Upper lobe of left lung (tissue), 6 donors: ENCODE measurements at places on chromosomes 16 and 17. TPM values are rescaled to one million over a fixed set of nuclear protein-coding genes. Genes with fewer than 3 reads are reported as not detected.

- peak; percentile 95 for DNase-seq
Observed at GRCh38 chr17:50944054-50944901, 78.1 kb upstream of the TOB1 start.

DNA sequence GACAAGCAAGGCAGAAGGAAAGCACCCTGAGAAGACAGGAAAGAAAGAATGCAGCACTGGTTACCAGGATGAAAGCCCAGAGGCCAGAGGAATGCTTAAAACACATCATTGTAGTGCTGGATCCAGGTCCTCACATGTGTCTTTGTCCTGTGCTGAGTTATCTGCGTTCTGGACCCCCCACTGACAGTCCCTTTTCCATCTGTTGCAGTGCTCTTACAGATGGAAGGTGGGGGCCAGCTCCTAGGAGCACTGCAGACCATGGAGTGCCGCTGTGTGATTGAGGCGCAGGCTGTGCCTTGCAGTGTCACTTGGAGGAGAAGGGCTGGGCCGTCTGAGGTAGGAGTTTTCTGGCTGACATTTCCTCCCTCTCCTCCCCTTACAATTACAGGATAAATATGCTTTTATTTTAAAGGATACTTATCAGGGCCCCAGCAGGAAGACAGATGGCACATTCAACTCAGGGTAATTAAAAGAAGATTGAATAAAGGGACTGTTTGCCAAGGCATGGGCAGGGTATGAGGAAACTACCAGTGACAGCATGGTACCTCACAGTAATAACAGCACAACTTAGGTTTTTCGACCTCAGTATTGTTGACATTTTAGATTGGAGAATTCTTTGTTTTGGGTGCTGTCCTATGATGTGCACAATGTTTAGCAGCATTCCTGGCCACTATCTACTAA is 3.0 kb downstream of the EME1 start:
- DNase-seq, result no peak

DNA sequence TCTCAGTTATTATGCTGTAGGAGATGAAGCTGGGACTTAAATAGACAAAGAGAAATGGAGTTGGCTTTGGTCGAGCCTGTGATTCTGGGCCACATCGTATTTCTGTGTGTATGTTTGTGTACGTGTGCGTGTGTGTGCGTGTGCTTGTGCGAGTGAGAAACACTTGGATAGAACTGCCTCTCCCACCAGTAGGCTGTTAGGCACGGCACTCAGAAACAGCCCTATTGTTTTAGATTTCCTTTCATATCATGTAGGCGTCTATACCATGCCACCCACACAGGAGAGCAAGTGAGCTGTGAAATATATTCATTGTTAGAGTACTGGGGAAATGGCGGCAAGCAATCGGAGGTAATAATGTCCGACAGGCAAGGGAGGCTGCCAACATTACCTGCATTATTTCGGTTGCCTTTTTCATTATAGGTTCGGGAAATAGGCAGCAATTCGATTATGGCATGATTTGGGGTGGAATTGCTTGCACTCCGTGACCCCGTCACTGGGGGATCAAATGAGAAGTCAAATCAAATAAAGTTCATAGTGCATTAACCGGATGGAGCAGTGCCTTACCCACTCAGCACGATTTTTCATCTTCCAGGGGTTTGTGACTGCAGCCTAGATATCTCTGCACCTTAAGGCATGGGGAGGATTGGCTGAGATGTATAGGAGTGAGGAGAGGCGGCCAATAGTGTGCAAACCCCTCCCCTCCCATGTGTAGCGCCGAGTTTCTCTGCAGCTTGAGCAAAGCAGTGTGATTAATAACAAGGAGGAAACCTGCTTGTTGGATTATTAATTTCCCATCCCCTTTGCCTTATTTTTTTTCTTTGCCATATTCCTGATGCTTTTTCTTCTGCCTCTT is 89.6 kb downstream of the RBFOX1 start:
- DNase-seq, result no peak

- DNase-seq, result no peak
Observed at GRCh38 chr17:74601944-74602572, 10.0 kb upstream of the CD300LD start.

GRCh38 chr17:8079291-8080207 is 8.0 kb downstream of the ALOX12B start:
- peak; percentile 97 for DNase-seq

DNA sequence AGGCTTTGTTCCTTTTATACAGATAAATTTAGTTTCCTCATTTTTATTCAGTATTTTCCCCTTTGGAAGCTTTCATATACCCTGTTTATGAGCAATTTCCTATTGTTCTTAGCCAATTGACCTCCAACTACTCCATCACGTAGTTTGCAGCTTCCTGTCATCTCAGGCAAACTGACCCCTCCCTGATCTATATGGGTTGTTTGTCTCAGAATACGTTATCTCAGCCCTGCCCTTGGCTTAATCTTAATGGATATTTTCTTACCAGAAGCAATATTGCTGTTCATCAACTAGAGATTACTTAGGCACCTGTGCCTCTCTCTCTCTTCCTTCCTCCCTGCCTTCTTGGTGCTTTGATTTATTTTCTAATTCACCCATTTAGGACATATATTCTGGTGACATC is 81.2 kb downstream of the ZNF18 start:
- DNase-seq, result no peak

DNA sequence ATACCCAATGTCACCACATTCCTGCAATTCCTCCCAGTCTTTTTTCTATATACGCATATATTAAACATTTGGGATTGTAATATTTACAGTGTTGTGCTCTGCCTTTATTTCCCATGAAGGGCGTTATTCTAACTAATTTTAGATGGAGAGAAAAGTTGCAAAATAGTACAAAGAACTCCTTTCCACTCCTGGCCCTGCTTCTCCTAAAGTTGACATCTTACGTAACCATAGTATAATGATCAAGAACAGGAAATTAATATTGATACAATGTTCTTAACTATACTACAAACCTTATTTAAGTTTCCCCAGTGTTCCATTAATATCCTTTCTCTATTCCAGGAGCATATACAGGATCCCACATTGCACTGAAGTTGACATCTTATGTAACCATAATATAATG is 46.3 kb downstream of the TK2 start:
- no peak for DNase-seq

DNA sequence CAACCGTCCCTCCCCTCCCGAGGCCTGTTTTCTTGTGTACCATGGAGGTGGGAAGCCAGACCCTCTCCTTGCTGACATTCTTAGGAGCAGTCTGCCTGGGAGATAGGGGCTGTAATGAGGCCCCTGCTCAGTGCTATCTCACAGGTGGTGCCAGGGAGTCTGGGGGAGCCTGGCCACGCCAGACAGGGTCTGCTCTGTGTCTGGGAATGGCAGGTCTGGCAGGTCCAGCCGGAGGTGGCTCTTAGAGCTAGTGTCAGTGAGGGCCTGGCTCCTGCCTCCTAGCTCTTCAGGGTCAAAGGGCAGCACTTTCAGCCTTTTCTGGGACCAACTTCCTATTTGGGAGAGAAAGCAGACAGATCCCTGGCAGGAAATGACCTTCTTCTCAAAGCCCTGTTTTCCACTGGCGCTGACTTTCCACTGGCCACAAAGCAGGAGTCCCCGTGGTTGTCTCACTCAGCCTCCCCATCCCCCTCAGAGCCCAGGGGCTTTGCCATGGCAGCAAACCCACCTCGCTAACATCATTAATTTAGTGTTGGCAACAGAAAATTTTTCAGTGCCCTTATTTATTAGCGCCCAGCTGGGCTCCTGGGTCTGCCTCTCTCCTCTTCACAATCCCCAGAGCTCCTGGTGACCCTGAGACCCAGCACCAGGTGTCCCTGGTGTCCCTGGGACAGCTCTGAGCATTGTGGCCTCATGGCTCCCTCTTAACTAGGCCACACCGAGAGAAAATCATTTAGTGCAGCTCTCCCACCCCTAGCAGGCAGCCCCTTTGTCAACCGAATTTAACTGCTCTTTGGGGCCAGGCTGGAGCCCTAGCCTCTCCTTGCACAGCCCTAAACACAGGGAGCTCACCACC is 24.0 kb upstream of the DOK4 start:
- DNase-seq, result no peak

GRCh38 chr17:14950216-14950615 is 314.9 kb downstream of the PMP22 start:
- no peak for DNase-seq

GRCh38 chr17:10144456-10144855 is 54.0 kb downstream of the GAS7 start:
- DNase-seq, result no peak

DNA sequence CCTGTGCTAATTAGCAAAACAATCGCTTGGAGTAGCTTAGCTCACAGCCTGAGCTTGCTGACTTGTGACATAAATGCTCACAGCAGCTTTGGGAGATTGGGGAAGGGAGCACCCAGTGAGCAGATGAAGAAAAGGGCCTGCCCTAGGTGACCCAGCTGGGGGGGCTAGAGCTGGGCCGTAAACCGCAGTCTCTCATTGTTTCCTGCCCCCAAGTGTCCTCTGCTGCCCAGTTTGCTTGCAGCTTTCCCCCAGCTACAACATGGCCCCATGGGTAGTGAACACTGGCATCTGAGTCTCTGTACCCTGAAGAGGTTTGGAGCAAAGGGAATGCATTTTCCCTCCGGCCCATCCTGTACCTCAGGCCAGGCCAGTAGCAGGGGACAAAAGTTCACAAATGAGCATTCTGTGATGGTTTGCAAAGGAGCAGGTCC is 349.4 kb downstream of the SLC39A11 start:
- no peak for DNase-seq

DNA sequence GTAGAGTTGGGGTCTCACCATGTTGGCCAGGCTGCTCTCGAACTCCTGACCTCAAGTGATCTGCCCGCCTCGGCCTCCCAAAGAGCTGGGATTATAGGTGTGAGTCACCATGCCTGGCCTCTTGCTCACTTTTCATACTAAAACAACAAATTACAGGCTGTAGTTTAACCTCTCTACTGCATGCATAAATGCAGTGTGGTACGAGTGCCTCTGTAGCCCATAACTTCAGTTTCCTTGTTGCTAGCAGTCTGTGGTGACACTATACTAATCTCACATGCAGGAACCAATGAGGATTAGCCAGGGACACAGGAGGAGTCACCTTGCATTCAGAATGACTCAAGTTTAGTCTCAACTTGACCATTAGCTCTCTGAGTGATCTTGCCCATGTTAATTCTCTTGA is 20.1 kb downstream of the HMOX2 start:
- no peak for DNase-seq

The YBX2 gene
- 0.14 TPM for total RNA-seq

The STAT5A gene
- 119 TPM for total RNA-seq
